Hepatocyte (in vitro differentiated cells): ENCODE measurements at places on chromosomes 2 and 18.

DNA sequence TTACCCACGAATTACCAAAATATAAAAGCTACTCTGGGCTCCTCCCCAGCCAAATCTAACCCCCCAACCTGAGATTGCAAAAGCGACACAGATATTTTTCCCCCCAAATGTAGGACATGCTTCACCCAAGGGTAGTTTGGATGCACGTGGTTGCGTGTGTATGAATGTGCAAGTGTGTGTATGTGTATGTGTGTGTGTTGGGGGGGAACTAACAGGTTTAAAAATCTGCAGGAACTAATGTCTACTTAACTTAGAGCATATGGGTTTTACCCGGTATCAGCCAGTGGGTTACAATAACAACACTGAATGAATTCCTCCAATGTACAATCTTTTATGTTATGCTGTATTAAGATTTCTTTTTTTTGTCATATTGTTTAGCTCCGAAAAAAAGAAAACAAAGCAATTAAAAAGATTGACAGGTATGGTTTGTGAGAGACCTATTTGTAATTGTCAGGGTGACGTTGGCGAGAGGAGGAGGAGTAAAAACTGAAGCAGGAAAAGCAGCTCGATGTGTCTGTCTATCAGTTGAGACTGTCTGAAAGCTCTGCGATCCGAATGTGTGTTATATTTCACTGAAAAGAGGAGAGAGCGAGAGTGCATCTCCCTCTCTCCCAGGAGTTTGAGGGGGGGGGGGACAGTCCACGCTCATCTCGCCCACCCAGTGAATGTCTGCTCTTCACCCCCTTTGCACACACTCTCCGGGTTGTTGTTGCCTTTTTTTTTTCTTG is at the start of gene TSHZ1:
Gene TSHZ1, plus strand, starts transcription at position 524 of the 728 bp plus-strand sequence. CDS start 1,080 bp downstream, outside the sequence.
- peak within 1 kb of the TSS; percentile 97 for H3K4me3 ChIP-seq
- peaks cover 31% of the 10 kb centered on the region for H3K4me1 ChIP-seq
- no peaks in the 10 kb centered on the region for H3K36me3 ChIP-seq
- peaks cover 14% of the 10 kb centered on the region for H3K27me3 ChIP-seq

- no peak overlapping the region for H3K27ac ChIP-seq
- DNase-seq = no peak
- no peak overlapping the region for H3K4me3 ChIP-seq
- no peaks in the 10 kb centered on the region for H3K36me3 ChIP-seq
- no peaks in the 10 kb centered on the region for H3K27me3 ChIP-seq
These were observed 78.8 kb upstream of the TTC39C start for GRCh38 chr18:23935804-23936203.

DNA sequence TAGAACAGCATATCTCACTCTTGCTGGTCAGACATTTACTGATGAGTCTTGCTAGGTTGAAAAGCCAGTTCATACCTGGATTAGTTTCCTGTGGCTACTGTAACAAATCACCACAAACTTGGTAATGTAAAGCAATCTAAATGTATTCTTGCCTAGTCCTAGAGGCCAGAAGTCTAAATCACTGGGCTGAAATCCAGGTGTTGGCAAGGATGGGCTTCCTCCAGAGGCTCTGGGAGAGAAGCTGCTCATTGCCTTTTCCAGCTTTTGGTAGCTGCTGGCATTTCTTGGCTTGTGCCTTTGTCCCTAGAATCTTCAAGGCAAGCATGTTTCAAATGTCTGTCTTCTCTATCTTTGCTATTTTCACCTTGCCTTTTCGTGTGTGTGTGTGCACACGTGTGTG is 62.3 kb upstream of the MAP4K3 start:
- no peak for DNase-seq
- no peaks in the 10 kb centered on the region for H3K27me3 ChIP-seq
- H3K27ac ChIP-seq = no peak overlapping the region
- no peaks in the 10 kb centered on the region for H3K36me3 ChIP-seq

- H3K36me3 ChIP-seq = peaks cover 5% of the 10 kb centered on the region
- no peaks in the 10 kb centered on the region for H3K4me1 ChIP-seq
- DNase-seq = no peak
- H3K27ac ChIP-seq = no peak overlapping the region
- no peaks in the 10 kb centered on the region for H3K27me3 ChIP-seq
These were observed 46.1 kb downstream of the CFAP36 start for GRCh38 chr2:55565613-55566012.

- DNase-seq = peak; percentile 70
- no peaks in the 10 kb centered on the region for H3K36me3 ChIP-seq
- no peaks in the 10 kb centered on the region for H3K4me1 ChIP-seq
- H3K4me3 ChIP-seq = no peak overlapping the region
These were observed 209.2 kb upstream of the GATA6 start for GRCh38 chr18:21960189-21960588.

DNA sequence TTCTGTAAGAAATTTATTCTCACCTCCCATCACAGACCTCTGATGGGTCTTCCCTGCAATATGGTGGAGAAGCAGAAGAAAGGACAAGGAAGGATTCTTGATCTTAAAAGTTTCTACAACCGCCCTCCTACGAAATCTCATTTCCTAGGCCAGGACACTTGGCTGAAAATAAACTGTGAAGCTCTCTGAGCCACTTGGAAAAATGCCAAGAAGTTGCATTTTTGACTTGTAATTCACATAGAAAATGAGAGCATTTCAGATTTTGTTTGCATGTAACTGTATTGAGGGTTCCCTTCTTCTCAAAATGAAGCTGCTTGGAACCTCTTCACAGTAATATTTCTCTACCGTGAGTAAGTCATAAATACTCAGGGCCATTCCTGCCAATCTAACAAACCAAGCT is 458.3 kb upstream of the SLC14A2 start:
- no peaks in the 10 kb centered on the region for H3K27me3 ChIP-seq
- DNase-seq = no peak
- no peak overlapping the region for H3K27ac ChIP-seq

GRCh38 chr2:129443235-129443864 is 536.1 kb upstream of the RAB6C start:
- no peaks in the 10 kb centered on the region for H3K4me1 ChIP-seq
- peaks cover 1% of the 10 kb centered on the region for H3K27me3 ChIP-seq
- DNase-seq = no peak
- no peak overlapping the region for H3K27ac ChIP-seq

GRCh38 chr2:62287899-62288880 is 92.3 kb downstream of the B3GNT2 start:
- H3K27me3 ChIP-seq = no peaks in the 10 kb centered on the region
- no peaks in the 10 kb centered on the region for H3K4me1 ChIP-seq
- peak; percentile 60 for DNase-seq
- no peaks in the 10 kb centered on the region for H3K36me3 ChIP-seq

DNA sequence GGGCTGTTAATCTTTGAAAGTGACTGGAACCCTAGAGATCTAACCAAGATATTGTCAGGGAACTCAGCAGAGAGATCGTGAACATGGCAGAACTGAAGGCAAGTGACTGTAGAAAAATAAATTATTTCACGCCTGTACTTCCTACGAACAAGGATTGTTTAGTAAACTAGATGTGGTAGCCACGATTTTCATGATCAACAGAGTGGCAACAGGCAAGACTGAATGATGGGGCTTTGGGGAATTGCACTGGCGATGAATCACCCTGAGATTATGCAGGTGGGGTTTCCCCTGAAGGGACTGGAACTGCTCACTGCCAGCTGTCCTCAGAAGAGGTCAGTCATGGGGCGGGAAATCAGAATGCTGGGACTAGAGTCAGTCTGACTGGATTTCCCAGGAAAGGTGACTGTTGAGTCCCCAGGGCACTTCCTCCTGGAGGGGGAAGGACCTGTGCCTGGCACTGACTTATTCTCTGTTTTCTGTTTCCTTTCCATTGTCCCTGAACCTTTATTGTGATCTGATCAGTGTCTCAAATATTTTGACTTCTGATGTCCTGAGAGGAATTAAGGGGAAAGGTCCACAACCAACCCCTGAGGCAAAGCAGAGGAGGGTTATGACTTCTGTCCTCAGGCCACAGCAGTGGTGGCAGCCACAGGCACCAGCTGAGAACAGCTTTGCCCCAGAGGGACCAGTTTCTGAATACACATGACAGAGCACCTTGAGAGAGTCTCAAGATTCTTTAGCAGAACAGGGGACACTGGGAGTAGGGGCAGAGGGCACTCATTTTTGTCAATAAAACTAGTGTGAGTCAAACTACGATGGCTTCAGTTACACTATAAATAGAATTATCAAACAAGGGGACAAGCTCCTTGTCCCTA is 70.0 kb downstream of the NAB1 start:
- peak overlapping the region; percentile 62 for H3K27ac ChIP-seq
- no peak overlapping the region for H3K4me3 ChIP-seq
- DNase-seq = peak; percentile 82
- H3K27me3 ChIP-seq = no peaks in the 10 kb centered on the region

DNA sequence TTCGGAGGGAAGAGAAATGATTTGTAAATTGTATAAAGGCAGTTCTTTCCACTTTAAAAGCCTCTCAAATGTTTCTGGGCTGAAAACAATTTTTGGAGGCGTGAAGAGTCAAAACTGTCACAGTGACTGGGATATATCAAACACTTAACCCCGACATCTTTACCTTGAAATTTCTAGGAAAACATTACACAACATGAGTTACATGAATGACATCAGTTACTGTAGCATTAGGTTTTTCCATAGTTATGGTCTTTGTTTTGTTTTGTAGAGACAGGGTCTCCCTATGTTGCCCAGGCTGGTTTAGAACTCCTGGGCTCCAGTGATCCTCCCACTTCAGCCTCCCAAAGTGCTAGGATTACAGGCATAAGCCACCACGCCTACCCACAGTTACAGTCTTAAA is 25.7 kb downstream of the MSH6 start:
- no peak overlapping the region for H3K4me3 ChIP-seq
- no peak for DNase-seq
- H3K27me3 ChIP-seq = no peaks in the 10 kb centered on the region
- H3K36me3 ChIP-seq = peaks cover 8% of the 10 kb centered on the region
- H3K4me1 ChIP-seq = no peaks in the 10 kb centered on the region

DNA sequence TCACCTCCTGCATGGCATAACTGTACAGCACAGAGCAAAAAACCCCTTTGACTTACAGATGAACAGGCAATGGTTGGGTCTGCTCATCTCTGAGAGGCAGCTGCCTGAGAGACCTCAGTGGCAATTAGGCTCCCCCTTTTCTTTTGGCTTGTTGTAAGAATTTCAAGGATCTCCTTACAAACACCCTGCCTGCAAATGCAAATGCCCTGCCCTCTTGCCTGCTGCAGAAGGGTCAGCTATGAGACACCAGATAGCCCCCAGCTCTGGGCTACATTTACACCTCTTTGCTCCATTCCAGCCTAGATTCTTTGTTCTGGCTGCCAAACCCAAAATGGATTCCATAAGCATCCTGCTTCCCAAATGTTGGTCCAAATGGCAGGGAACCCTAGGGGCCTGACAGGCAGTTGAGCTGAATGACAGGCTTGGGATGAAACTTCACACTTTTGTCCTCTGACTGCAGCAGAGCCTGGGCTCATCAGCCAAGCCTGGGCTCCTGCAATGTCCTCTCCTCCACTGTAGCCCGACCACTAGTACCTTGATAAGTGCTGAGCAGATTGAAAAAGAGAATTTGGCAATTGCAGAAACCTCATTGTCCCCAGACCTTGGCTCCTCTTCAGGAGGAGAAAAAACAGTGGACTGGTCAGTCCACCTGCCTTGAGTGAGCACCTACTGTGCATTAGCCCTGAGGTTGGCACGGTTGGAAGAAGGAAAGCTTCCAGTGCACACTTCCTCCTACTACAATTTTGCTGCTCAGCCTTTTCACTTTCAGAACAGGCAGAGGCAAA is 678.3 kb downstream of the BCL11A start:
- no peak overlapping the region for H3K4me3 ChIP-seq
- DNase-seq = no peak
- H3K4me1 ChIP-seq = no peaks in the 10 kb centered on the region
- H3K27ac ChIP-seq = no peak overlapping the region
- no peaks in the 10 kb centered on the region for H3K36me3 ChIP-seq
